Diencephalon (tissue), 1 donor: ENCODE measurements at places on chromosomes 6 and 20. TPM values are rescaled to one million over a fixed set of nuclear protein-coding genes. Genes with fewer than 3 reads are reported as not detected.

The TEAD3 gene
- 0.23 TPM for total RNA-seq

The GSTA3 gene
- total RNA-seq, result 0.69 TPM

The LSM2 gene
- total RNA-seq, result 23.3 TPM

The RAET1G gene
- total RNA-seq, result not detected

The MUCL3 gene
- not detected for total RNA-seq

The CD164 gene
- total RNA-seq, result 66.9 TPM

The STMND1 gene
- 0.92 TPM for total RNA-seq

The PABPC1L gene
- 8.8 TPM for total RNA-seq

The TFAP2B gene
- total RNA-seq, result 0.46 TPM

The LY6G6C gene
- total RNA-seq, result not detected
